ENCODE measurements at places on chromosomes 2 and 18. TPM values are rescaled to one million over a fixed set of nuclear protein-coding genes. Genes with fewer than 3 reads are reported as not detected.

Gene TMEM169
- 1.1 TPM for total RNA-seq

Gene SERPINB10
- total RNA-seq = not detected

Gene SETBP1
- 16.2 TPM for total RNA-seq

Gene KLHL41
- total RNA-seq = 0.63 TPM

Gene HOXD8
- 56.8 TPM for total RNA-seq

Gene GCG
- not detected for total RNA-seq

Gene CXCR1
- not detected for total RNA-seq

Gene STON1
- 1.9 TPM for total RNA-seq

Gene GCKR
- total RNA-seq = not detected

Gene CFC1
- not detected for total RNA-seq

Gene LHCGR
- total RNA-seq = not detected

Gene MROH2A
- total RNA-seq = 0.92 TPM

Gene FAM110C
- 2.6 TPM for total RNA-seq

DNA sequence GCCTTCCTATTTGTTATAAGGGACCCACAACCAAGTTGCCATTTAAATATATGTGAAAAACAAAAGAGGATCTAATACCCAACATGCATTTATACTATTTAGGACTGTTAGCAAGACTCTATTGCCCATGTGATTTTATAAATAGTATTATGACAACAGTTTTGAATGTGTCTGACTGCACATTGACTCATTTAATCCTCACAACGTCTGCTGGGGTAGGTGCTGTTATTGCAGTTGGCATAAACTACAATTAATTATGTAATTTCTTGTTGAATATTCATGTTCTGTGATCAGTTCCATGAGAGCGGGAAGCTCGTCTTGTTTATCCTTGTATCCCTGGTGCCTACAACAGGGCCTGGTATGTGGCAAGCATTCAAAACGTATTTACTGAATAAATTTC, 53.7 kb downstream of the SH2D6 start:
- no peak for DNase-seq

- DNase-seq = no peak
These were observed 51.1 kb downstream of the TGOLN2 start for GRCh38 chr2:85276571-85277118.

- DNase-seq = peak; percentile 23
These were observed 1.8 kb upstream of the COBLL1 start for GRCh38 chr2:164843346-164843911.

- peak; percentile 29 for DNase-seq
These were observed 84.5 kb upstream of the LCLAT1 start for GRCh38 chr2:30362468-30363081.

DNA sequence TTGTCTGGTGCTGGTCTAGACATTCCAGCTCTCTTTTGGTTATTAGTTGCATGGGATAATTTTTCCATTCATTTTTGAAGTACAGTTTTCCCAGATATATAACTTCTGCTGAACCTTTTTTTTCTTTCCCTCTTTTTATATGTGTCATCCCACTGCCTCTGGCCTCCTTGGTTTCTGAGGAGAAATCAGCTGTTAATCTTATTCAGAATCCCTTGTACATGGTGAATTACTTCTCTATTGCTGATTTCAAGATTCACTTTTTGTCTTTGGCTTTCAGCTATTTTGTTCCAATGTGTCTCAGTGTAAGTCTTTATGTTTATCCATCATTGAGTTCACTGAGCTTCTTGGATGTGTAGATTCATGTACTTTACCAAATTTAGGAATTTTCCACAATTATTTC, 99.7 kb downstream of the ARHGEF4 start:
- no peak for DNase-seq

DNA sequence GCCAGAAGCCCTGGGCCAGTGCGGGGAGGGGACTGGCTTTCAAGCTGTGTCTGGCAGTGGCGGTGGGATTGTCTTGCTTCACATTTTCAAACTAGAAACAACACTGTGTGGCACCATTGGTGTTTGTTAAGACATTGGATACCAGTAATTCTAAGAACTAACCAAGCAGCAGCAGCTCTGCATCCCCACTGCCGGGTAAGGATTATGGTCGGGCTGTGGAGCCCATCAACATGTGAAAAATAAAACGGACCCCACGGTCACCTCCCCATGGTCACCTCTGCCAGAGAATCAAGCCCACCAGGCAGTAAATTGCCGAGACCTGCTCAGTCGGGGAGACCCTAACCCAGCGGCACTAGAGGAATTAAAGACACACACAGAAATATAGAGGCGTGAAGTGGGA, 65.3 kb downstream of the C18orf63 start:
- no peak for DNase-seq

DNA sequence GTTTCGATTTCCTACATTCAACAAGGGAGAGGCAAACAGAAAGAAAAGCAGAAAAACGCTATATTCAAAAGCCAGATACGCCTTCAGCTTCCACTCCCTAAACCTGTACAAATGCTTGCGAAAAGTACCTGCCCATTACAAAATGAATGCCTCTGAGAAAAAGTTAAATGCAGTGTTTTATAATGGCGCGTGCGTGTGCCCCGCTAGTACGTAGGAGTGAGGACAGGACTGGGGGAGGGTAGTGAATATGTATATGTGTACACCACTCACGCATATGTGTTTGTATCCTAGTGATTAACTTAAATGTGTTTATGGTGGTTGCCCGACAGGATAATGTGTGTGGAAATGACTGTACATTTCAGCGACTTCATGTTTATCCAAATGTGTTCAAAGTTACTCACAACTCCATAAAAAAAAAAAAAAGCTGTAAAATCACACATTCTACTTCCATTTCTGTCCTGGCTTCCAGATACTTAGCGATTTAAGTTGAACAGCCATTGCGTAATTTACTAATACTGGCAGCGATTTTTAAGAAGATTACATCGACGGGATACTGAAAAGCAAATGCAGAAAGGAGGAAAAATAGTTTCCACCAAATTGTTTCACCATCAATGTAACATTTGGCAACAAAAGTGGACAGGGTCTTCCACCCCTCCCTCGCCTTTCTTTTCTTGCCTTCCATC, 1.3 kb downstream of the NEUROD1 start:
- DNase-seq = no peak

DNA sequence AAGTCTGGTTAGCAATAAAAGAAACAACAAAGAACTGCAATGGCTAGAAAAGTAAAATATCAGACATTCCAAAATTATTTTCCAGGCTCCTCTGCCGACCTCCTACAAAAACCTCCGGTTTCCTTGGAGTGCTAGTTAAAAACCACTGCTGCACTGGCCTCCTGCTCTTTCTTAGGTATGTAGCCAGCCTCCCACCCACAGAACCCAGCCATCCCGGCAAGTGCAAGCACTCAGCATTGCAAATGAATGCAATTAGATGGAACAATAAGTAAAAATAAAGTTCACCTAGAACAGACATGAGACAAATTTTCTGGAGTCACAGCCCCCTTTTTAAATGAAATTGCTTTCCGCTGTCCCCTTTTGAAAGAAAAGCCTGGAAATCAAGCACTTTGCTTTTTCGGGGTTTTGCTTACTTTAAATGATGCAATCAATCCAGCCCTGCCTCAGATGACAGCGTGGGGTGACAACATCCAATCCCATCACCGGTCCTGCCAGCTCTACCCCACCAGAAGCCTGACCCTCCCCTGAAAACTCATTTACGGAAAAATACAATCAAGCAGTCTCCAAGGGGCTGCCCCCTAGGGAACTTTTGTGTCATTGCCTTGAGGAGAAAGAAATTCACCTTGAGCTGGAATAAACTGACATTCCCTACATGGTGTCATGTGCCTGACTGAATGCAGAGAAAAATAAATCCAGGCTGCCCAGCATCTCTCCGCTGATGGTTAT, 199.8 kb downstream of the EPHA4 start:
- peak; percentile 34 for DNase-seq

DNA sequence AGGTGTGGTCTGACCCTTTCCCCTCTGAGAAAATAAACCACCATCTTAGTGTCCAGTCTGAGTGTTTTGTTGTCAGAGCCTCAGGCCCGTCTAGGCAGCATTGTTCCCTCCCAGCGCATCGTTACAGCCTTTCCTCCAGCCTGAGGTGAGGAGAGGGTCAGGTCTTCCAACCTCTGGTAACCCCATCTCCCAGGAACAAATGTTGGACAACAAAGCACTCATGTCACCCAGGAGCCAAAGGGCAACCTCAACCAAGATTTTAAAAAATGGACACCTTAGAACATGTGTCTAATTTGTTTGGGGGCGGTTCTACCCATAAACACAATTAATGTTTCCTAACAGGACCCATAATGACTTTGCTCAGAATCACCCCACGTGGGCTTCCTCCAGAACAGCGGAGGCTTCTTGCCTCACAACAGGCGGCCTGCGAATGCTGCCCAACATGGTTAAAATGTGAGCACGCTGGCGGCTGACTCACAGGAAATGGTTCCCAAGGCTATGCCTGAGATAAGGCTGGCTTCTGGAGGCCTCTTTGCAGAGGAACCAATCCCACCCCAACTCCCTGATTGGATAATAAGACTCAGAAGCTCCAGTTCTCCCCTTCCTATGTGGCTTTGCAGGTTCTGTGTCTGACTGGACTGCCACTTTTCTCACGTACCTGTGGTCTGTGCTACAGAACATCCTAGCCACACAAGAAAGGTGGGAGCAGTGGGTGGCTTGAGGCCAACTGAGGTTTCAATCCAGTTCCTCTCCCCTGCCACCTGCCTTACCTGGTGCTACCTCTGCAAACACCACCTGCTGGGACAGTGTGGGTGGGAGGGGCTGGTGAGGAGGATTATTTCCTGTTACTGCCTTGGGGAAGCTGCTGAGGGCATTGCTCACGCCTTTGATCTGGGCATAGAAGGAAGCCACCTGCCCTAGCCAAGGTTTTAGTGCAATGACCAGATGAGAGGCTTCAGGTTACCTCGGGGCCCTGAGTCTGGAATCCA, 108.8 kb downstream of the B3GNT2 start:
- DNase-seq = peak; percentile 96

GRCh38 chr2:56185582-56186046, 1.8 kb downstream of the CCDC85A start:
- peak; percentile 37 for DNase-seq

DNA sequence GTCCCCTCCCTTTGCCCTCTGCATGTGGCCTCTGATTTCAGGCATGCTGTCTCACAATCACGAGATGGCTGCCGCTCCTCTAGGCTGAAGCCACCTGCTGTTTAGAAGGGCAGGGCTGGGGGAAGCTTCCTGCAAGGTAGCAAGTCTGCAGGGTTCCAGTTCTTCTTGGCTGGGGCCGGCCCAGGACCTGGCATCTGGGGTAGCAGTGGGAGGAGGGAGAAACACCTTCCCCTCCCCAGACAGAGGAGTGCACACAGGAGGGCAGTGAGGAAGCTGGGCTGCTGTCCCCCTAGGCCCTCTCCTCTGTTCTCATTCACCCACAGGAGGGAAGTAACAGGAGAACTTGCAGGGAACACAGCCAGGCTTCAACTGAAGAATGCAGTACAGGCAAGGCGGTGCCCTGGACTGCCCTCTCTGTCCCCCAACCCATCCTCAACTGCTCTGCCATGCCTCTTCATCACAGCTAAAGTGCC, 345.9 kb upstream of the HS6ST1 start:
- no peak for DNase-seq

GRCh38 chr2:75605770-75606529, 40.6 kb upstream of the MRPL19 start:
- DNase-seq = peak; percentile 70

- peak; percentile 56 for DNase-seq
These were observed 197.7 kb upstream of the STON1 start for GRCh38 chr2:48332286-48332685.

- DNase-seq = no peak
These were observed 150.1 kb downstream of the TNS1 start for GRCh38 chr2:217852555-217853211.

GRCh38 chr18:46310258-46310657, 206.1 kb downstream of the HAUS1 start:
- DNase-seq = no peak

DNA sequence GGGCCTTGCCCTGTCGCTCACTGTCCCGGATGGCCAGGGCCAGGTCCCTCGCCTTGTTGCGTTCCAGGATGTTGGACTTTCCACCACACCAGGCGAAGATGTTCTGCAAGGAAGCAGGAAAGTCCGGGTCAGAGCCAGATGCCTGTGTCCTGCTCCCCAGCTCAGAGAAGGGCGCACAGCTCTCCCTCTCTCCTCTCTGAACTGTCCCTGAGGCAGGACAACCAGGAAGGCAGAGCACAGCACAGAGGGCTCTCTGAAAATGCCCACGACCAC, 11.0 kb downstream of the CAPG start:
- no peak for DNase-seq

- DNase-seq = no peak
These were observed 120.1 kb downstream of the LRP1B start for GRCh38 chr2:142010477-142011270.

DNA sequence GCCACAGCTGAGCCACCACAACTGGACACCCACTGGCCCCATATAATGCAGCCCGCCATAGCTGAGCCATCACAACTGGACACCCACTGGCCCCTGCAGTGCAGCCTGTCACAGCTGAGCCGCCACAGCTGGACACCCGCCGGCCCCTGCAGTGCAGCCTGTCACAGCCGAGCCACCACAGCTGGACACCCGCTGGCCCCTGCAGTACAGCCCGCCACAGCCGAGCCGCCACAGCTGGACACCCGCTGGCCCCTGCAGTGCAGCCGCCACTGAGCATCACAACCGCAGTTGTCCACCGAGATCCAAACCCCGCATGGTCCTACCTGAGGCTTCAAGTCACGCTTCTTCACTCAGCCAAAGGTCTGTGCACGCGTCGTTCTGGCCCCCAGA, 134.2 kb downstream of the PXDN start:
- no peak for DNase-seq

GRCh38 chr2:99512181-99512591, 22.4 kb upstream of the REV1 start:
- DNase-seq = no peak

DNA sequence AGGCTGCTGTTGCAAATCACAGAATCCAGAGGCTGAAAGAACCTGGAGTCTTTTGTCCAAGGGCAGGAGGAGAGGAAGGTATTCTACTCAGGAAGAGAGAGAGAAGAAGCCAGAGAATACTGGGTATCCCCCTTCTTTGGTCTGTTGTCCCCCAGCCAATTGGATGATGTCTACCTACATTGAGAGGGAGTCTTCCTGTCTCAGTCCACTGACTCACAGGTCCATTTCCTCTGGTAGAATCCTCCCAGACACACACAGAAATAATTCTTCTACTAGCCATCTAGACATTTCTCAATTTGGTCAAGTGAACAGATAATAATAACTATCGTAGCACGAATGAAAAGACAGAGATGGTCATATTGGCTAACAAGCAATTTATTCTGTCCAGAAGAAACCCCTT, 416.4 kb upstream of the UBE2E3 start:
- no peak for DNase-seq

Measured in A673 (cell line).